ENCODE measurements at places on chromosomes 6 and 20. TPM values are rescaled to one million over a fixed set of nuclear protein-coding genes. Genes with fewer than 3 reads are reported as not detected.

Gene LGSN
- 0.05 TPM for total RNA-seq

Gene THBD
- total RNA-seq: not detected

Gene GINM1
- 15.6 TPM for total RNA-seq

Gene TBP
- 21.2 TPM for total RNA-seq

Gene WDR27
- total RNA-seq: 39.7 TPM

Gene NRN1
- total RNA-seq: 1.00 TPM

Gene ADGB
- not detected for total RNA-seq

Gene SLCO4A1
- 30.7 TPM for total RNA-seq

Gene DPPA5
- not detected for total RNA-seq

Gene FAM83C
- not detected for total RNA-seq

Gene TREM1
- 0.27 TPM for total RNA-seq

Gene TBXT
- total RNA-seq: not detected

Gene CRISP3
- not detected for total RNA-seq

Gene EYA2
- total RNA-seq: not detected

Gene BFSP1
- 0.34 TPM for total RNA-seq

Gene RFX6
- not detected for total RNA-seq

Gene IL17F
- 113 TPM for total RNA-seq

Gene C20orf96
- 6.4 TPM for total RNA-seq

Gene MYT1
- not detected for total RNA-seq

Gene NMBR
- total RNA-seq: not detected

Gene TUBB1
- not detected for total RNA-seq

Gene ADGRG6
- total RNA-seq: 0.55 TPM

Gene C20orf202
- total RNA-seq: not detected

Gene SLC17A3
- total RNA-seq: 0.43 TPM

Gene OOEP
- total RNA-seq: not detected

Gene PTGIS
- total RNA-seq: 1.8 TPM
